ENCODE measurements at places on chromosomes 16 and 17.

- DNase-seq, result no peak
Observed at GRCh38 chr17:17648762-17649161, 32.5 kb upstream of the RAI1 start.

DNA sequence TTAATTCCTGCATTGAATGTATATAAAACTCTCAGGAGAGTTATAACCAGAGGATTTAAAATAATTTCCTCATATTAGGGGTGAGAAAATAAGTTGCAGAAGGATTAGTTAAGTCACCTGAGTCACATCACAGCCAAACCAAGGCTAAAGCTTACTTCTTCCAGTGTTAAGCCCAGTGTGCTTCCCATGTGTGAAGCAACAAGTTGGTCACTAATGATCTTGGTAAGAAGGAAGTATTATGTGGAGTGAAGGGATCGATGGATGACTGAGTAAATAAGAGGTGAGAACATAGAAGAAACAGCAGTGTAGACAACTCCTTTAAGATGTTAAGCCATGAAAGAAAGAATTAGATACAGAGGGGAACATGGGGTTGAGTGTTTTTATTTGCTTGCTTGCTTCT, 20.6 kb downstream of the ESRP2 start:
- DNase-seq, result no peak

DNA sequence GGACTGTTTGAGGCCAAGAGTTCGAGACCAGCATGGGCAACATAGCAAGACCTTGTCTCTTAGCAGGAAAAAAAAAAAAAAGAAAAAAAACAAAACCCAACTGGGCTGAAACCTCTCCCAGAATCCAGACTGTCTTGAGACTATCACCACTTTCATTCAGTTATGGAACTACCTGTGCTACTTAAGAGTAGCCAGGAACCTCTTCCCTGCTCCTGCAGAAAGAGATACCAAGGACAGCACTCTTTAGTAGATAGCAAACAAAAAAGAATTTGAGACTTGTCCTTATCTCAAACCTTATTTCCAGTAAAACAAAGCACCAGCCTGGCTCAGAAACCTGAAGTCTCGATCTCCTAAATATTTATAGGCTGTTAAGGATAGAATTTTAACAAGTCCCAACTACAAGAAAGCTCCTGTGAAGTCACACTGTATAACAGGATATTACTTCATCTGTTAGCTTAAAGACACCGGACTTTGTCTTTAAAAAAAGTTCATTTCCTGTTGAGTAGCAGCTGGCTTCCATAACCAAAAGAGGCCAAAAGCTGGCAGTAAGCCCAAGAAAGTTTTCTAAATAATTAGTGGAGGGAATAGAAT, 5.1 kb downstream of the CDR2 start:
- no peak for DNase-seq

DNA sequence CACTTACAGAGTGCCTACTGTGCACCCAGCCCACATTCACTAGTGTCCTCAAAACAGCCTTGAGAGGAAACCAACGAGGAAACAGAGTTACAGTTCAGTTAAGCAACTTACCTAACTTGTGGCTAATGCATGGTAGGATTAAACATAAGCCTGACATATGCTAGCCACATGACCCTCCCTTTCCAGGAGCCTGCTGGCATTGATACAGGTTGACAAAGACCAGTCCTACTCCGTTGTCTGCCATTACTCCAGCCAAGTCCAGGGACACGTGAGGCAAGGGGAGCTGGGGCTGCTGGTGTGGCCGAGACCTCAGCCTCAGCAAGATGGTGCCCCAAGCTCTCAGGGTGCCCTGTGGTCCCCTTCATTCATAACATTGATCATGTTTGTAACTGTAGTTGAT, 37.9 kb downstream of the SNX20 start:
- no peak for DNase-seq

DNA sequence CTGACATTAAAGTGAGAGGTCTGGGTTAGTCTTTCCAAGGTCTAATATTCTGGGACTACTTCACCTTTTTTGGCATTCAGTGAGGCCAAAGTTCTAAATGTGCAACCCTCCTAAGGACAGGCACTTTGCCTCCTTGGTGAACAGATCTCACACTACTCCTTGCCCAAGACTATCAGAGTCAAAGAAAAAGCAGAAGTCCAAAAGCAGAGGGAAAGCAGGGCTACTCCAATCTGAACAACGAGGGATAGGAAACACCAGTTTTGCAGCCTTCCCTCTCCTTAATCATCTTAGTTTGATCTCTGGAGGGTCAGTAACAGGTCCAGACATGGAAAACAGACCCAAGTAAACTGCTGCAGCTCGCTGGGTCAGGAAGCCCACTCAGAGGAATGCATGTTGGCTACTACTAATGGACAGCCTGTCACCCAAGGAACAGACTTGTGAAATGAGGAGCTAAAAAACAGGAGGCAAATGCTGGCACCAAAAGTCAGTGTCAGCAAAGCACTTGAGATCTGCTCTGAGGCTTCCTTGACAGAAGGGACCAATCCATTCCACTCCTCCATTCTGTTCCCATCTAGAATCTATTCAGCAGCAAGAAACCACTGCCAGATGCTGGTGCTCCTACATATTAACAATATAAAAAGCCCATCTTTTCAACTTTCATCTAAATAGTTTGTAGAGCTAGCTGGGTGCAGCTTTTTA, 29.9 kb downstream of the DCUN1D3 start:
- DNase-seq, result no peak

- DNase-seq, result no peak
Observed at GRCh38 chr17:75553295-75554110, 28.0 kb downstream of the LLGL2 start.

DNA sequence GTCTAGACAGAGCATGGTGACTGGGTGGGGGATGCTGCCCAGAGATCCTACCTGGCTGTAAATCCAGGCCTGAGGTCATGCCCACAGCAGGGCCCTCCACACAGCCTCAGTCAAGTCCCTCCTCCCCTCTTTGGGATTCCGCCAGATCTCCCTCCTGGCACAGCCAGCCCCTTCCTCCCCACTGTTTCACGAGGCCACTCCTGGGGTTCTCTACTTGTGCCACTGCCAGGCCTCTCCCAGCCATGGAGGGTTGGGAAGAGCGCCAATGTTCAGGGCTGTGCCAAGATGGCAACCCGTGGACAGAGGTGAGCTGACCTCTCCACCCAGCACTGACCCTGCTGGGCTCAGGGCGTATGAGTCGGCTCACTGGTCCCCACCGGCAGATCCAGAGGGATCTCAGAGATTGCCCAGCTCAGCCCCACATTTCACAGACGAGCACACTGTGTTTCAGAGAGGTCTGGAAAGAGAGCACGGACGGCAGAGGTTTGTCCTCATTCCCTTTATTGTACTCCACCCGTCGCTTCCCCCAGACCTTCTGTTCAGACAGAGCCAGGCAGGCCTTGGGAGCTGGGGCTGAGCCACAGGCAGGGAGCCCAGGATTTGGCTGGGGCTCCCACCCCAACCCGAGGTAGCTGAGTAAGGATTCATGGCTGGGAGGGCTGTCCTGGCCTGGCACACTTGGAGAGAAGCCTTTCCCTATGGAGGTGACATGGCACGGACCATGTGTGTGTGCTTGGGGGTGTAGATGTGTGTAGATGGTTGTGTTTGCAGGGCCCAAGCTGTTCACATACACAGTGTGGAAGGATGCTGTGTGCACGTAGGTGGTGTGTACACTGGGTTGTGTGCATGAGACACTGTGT, 3.5 kb upstream of the CAMKK1 start:
- no peak for DNase-seq

DNA sequence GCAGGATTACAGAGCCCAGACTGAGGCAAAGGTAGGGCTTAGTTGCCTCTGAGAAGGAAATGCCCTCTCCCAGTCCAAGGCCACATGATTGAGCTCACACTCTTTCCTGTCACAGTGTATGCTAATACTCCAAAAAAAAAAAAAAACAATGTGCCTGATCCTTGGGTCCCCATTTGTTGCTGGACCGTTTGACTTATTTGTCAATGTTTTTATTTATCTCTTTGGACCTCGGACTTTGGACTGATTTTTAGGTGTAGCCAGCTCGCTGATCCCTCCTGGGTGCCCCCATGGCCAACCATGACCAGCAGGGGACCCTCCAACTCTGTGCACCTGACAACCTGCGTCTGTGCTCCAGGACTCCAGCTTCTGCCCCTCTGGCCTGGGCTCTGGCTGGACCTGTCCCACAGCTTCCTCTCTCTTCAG, 622 bp upstream of the CCL16 start:
- no peak for DNase-seq

All from activated CD8-positive, alpha-beta memory T cell treated with anti-CD3 and anti-CD28 coated beads, Interleukin-2, amount 50 U/mL, for 4 hours (primary cell).